ENCODE measurements at places on chromosomes 2 and 18.

DNA sequence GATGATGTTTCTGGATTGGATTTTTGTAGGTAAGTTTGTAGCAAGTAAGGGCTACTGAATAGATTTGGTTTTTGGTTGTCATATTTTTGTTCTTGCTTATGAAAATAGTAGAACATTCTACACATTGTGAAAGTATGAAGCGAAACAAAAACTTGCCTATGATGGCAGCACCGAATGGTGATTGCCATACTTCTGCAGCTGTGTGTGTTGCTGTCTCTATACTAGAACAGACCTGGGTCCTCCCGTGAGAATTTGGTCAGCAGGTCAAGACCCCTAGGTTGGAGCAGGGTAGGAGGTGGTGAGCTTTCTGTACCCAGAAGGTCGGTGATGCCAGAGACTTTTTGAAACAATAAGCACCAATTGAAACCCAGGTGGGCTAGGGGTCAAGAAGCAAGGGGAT lies 322.6 kb downstream of the PRKCE start:
- DNase-seq: no peak

- DNase-seq: no peak
Observed at GRCh38 chr2:60350791-60351190, 202.7 kb downstream of the BCL11A start.

DNA sequence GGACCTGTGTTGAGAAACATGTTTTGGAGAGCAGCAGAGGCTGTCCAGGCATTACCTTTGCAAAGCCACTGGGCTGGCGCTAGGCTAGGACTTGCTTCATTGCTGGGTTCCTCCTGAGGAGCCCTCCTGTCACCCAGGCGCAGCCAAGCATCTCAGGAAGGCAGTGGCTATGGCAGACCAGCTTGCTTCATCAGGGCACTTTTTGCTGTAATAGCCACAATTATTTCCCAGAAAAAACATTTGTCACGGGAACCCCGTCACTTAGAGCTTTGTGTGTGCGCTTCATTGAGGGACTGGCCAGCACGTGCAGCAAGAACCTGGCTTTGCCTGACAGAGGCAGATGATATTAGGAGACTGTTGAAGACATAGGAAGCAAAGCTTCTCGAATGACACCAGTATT lies 36.4 kb downstream of the SLC20A1 start:
- DNase-seq: no peak

DNA sequence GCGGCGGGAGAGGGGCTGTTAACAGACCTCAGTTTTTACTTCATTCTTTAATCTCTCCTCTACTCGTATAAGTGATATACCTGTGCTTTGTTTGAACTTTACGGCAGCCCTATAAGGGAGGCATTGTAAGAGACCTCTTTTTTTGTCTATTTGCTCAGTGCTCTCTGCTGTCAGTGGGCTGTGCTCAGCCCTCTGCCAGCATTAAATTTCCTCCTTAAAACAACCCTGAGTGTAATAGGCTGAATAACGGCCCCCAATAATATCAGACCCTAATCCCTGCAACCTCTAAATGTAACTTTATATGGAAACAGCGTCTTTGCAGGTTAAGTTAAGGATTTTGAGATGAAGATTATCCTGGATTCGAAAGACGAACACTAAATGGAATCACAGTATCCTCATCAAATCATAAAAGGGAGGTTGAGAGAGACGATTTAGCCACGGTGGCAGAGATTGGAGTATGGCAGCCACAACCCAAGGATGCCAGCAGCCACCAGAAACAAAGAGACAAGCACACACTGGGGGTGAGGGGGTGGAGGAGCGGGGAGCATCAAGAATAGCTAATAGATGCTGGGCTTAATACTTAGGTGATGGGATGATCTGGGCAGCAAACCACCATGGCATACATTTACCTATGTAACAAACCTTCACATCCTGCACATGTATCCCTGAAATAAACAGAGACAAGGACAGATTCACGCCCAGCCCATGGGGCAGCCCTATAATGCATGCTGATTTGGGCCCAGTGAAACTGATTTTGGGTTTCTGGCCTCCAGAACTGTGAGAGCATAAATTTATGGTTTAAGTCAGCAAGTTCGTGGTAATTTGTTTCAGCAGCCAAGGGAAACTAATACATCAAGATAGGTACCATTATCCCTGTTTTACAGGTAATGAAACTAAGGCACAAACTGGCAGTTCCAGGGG lies 894 bp upstream of the FARSB start:
- DNase-seq: no peak

DNA sequence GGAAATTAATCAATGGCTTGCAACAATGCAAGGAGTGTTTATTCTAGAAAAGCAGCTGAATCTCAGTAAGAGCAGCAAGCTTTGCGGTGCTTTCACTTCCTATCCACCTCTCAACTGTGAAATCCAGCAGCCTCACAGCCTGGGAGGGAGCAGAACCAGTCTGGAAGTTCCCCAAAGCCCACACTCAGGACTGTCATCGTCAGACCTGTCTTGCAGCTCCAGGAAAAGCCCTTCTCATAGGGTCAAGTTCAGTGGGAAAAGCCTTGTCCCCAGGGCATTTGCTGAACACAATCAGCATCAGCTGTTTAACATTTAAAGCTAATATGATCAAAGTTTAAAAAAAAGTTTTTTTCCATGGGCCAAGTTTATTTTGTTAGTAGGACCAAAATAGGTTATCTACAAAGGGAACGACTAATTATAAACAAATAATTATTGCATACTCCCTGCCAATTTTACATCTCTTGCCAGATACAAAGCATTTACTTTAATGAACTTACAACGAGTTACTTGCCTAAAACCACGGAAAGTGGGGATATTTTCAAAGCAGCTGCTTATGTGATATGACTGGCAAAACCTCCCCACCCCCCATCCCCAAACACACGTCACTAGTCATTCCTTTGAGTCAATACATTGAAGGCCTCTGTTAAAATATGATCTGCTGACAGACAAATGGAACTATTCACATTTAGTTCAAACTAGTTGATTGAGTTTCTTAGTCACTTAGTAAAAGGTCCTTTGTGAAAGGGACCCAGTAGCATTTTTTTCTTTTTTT lies 36.8 kb downstream of the PARD6G start:
- no peak for DNase-seq

- DNase-seq: no peak
Observed at GRCh38 chr2:121359716-121360565, 74.9 kb upstream of the TFCP2L1 start.
